ENCODE measurements at places on chromosomes 13 and 19. TPM values are rescaled to one million over a fixed set of nuclear protein-coding genes. Genes with fewer than 3 reads are reported as not detected.

Gene LRRC63
- polyA plus RNA-seq, result not detected

DNA sequence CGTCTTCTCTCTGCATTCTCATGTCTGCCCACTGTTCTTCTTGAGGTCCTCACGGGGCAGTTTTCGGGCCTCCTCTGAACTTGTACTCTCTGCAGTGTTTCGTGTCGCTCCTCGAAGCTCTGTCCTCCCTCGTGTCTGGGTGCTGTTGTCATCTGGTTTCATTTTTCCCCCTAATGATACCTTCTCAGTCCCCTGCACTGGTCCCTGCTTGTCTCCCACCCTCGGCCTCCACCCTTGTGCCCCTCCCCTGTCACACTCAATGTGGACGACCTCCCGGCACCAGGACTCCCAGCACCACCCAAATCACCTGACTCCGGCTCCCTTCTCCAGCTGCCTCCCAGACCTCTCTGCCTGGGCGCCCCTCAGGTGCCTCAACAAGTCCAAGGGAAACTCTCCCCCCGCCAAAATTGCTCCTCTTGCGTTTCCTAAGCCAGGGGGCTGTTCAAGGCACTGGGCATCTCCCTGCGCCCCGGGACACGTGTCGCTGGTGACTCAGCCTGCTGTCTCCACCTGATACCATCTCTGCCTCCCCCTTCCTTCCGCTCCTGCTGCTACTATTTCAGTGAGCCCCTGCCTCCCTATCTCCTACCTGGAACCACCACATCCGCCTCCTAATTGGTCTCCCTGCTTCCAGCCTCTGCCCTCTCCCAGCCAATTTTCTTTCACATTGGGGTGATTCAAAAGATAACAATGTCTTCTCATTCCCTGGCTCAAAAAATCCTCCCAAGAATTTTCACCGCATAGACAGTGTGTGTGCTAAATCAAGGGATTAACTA is 49.5 kb downstream of the RFX2 start:
- no peak for DNase-seq

- no peak for DNase-seq
Measured at GRCh38 chr13:23856008-23856750, 33.0 kb downstream of the MIPEP start.

DNA sequence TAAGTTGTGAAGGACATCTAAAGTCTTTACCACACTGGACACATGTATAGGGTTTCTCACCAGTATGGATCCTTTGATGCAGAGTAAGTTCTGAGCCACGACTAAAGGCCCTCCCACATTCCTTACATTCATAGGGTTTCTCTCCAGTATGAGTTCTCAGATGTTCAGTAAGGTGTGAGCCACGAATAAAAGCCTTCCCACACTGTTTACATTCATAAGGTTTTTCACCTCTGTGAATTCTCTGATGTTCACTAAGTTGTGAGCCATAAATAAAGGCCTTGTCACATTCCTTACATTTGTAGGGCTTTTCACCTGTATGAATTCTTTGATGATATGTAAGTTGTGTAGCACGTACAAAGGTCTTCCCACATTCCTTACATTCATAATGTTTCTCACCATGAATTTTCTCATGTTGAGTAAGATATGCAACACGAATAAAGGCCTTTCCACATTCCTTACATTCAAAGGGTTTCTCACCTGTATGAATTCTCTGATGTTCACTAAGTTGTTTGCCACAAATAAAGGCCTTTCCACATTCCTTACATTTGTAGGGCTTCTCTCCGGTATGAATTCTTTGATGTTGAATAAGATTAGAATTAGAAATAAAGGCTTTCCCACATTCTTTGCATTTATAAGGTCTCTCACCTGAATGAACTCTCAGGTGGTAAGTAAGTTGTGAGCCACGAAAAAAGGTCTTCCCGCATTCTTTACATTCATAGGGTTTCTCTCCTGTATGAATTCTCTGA is 29.8 kb downstream of the ZNF571 start:
- DNase-seq, result no peak

DNA sequence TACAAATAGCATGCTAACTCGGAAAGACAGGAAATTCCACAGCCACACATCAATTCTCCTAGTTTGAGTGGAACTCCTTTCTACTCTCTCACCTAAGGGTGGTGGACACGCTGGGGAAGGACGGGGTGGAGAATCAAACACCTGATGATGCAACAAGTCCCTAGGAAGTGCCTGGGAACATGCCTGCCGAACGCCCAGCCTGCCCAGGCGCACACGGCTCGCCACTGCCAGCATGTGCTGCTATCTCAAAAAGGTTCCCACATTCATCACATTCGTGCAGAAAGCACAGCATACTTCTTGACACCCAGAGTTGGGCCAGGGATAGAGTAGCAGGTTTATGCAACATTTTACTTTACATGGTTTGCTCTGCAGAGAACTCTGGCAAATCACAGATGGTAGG is 164.6 kb downstream of the ABCC4 start:
- DNase-seq, result no peak

DNA sequence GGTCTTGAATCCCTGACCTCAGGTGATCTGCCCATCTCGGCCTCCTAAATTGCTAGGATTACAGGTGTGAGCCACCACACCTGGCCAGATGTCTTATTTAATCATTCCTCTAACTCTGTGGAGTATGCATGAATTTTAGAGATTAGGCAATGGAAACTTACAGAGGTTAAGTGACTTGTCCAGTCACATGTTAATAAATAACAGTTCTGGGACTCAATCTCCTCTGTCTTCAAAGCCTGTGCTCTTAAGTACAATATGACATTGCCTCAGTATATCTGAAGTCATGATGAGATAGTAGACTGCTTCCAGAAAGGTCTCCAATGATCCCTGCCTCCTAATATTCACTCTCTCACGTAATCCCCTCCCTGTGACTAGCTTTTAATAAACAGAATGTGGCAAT is 72.9 kb upstream of the TDRD3 start:
- DNase-seq, result no peak

All from stomach (tissue), 19 donors.